Pericardium fibroblast (primary cell): ENCODE measurements at places on chromosomes 3 and 15. TPM values are rescaled to one million over a fixed set of nuclear protein-coding genes. Genes with fewer than 3 reads are reported as not detected.

The ZDHHC19 gene
- total RNA-seq: not detected in 2 replicates

The ADAMTS17 gene
- total RNA-seq: 1.5 and 2.1 TPM in 2 replicates

The IL17RD gene
- 5.4 and 27.3 TPM in 2 replicates for total RNA-seq

The FAM98B gene
- total RNA-seq: 2.6 and 3.7 TPM in 2 replicates

The CMTM6 gene
- 101 and 151 TPM in 2 replicates for total RNA-seq

The PLA2G4D gene
- total RNA-seq: not detected in 2 replicates

The MESP2 gene
- 0.23 and 0.68 TPM in 2 replicates for total RNA-seq

The SEC22A gene
- total RNA-seq: 18.5 and 51.2 TPM in 2 replicates

The AGBL1 gene
- total RNA-seq: not detected in 2 replicates

The SMCO1 gene
- not detected in 2 replicates for total RNA-seq

The GABRR3 gene
- not detected in 2 replicates for total RNA-seq

The PRICKLE2 gene
- 22.9 and 26.3 TPM in 2 replicates for total RNA-seq

The FBLN2 gene
- total RNA-seq: 446 and 664 TPM in 2 replicates

The B3GNT5 gene
- 5.8 and 6.8 TPM in 2 replicates for total RNA-seq

The CPN2 gene
- not detected in 2 replicates for total RNA-seq
